Right lobe of liver (tissue), 6 donors: ENCODE measurements at places on chromosomes 6 and 20.

- H3K36me3 ChIP-seq: no peaks in the 10 kb centered on the region
- H3K4me1 ChIP-seq: no peaks in the 10 kb centered on the region
- H3K27me3 ChIP-seq: no peaks in the 10 kb centered on the region
- H3K4me3 ChIP-seq: no peak overlapping the region
- DNase-seq: no peak
- H3K27ac ChIP-seq: no peak overlapping the region
Observed at GRCh38 chr6:41814629-41815028, 27.1 kb downstream of the TOMM6 start.

- no peak overlapping the region for H3K27ac ChIP-seq
- no peaks in the 10 kb centered on the region for H3K4me1 ChIP-seq
- H3K4me3 ChIP-seq: no peak overlapping the region
- DNase-seq: no peak
Observed at GRCh38 chr6:7323074-7323473, 10.1 kb upstream of the SSR1 start.

DNA sequence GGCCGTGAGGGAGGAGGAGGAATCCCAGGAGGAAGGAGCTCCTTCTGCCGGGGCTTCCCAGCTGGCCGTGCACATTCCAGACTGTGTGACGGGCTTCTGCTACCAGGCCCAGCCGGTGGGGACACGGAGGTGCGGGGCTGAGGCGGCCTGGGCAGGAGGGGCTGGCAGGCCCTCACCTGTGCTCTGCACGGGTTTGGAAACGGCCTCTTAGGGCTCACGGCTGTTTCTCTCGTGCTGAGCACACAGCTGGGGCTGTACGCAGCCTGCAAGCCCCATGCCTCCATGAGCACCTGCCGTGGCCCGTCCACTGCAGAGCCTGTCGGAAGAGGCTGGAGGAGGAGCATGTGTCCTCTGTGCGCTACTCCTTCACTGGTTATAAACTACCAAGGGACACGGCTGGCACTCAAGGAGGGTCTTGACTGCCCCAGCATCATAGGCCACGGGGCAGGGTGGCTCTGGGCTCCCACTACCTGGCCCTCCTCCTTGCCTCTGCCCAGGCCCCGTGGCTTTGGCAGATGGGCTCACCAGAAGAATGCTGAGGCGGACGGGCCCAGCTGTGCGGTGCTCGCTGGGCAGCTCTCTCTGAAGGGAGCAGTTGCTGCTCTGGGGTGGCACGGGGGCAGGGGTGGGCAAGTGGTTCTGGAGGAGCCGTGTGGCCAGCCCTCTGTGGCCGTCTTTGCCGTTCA lies 15.8 kb downstream of the NPEPL1 start:
- no peaks in the 10 kb centered on the region for H3K27me3 ChIP-seq
- no peaks in the 10 kb centered on the region for H3K36me3 ChIP-seq
- no peak overlapping the region for H3K4me3 ChIP-seq
- peak; percentile 33 for DNase-seq
- no peak overlapping the region for H3K27ac ChIP-seq

DNA sequence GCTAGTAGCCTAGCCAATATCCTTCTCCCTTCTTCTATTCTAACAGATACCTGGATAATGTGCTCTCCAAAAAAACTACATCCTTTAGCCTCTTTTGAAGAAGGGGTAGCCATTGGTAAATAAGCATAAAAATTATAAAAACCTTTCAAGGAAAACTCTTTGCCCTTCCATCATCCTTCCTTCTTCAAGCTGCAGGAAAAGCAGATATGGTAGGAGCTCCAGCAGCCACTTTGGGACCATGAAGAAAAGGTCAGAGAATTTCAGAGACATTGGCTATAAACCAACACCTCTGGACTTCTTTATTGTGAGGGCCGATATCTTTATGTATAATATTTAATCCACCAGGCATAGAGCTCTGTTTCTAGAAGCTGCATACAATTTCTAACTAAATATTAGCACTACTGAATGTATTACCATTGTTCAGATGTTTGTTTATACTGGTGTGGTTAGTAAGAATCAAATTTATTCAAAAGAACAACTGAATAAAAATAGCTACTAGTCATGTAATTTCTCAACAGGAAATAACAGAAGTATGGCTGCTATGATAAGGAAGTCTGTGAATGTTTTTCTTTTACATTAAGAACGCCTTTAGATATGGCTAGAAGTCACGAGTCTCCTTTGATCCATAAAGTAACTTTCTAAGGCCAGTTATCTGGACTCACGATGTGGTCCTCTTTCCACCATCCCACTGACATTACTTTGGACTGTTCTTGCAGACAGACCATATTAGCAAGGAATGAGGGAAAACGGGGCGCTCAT lies 32.2 kb downstream of the MYLK4 start:
- H3K36me3 ChIP-seq: no peaks in the 10 kb centered on the region
- H3K4me1 ChIP-seq: no peaks in the 10 kb centered on the region
- no peak overlapping the region for H3K4me3 ChIP-seq
- no peak for DNase-seq

GRCh38 chr20:32796981-32797451 lies 22.7 kb upstream of the MAPRE1 start:
- H3K27ac ChIP-seq: no peak overlapping the region
- no peaks in the 10 kb centered on the region for H3K36me3 ChIP-seq
- no peaks in the 10 kb centered on the region for H3K4me1 ChIP-seq
- H3K27me3 ChIP-seq: no peaks in the 10 kb centered on the region
- no peak for DNase-seq

DNA sequence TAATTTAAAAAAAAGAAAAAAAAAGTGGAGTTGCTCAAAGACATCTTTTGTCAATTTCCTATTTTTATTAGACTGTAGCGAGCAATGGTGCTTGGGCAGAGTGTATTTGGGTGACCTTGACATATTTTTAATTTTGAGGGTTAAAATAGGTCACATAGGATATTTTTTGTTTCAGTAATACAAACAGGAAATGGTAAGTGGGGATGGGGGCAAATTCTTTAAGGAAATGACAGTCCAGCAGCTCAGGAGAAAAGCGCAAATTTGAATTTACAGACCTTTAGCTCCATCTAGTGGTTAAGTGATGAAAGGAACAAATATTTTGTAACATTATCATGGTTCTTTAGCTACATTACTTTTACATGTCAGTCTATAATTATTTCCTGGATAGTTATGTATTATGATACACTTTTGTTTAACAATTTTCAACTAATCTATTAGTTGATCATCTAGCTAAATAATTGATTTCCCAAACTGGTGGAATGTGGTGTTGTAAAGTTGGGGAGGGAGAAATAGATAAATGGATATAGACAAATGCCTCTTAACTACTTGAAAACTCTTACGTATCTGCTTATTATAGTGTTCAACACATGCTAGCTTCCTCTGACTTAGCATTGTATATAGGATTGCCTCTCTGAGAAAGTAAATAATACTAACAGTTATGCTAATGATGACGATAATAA lies 10.0 kb downstream of the CITED2 start:
- no peak overlapping the region for H3K4me3 ChIP-seq
- no peaks in the 10 kb centered on the region for H3K36me3 ChIP-seq
- H3K27ac ChIP-seq: no peak overlapping the region
- H3K4me1 ChIP-seq: no peaks in the 10 kb centered on the region
- no peak for DNase-seq
- no peaks in the 10 kb centered on the region for H3K27me3 ChIP-seq
